Urothelium cell line (cell line): ENCODE measurements at places on chromosomes 6 and 20.
A peak's percentile ranks its signal among the peaks of the same experiment; 100 is the strongest.

DNA sequence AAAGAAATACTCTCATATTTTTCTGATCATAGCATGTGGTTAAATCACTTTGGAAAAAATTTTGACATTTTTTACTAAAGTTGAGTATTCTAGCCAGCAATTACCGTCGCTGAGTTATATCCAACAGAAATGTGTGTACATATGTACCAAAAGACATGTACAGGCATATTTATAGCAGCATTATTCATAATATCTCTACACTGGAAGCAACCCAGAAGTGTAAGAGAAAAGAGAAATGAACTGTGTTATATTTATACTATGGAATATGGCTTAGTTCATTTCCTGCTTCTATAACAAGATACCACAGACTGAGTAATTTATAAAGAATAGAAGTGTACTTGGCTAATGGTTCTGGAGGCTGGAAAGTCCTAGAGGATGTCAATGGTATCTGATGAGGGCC, 474.0 kb upstream of the GJE1 start:
- no peak for DNase-seq

- peak; percentile 29 for DNase-seq
Measured at GRCh38 chr6:108518714-108519576, 41.8 kb upstream of the FOXO3 start.

- no peak for DNase-seq
Measured at GRCh38 chr6:140487586-140487985, 1113.1 kb upstream of the CITED2 start.

DNA sequence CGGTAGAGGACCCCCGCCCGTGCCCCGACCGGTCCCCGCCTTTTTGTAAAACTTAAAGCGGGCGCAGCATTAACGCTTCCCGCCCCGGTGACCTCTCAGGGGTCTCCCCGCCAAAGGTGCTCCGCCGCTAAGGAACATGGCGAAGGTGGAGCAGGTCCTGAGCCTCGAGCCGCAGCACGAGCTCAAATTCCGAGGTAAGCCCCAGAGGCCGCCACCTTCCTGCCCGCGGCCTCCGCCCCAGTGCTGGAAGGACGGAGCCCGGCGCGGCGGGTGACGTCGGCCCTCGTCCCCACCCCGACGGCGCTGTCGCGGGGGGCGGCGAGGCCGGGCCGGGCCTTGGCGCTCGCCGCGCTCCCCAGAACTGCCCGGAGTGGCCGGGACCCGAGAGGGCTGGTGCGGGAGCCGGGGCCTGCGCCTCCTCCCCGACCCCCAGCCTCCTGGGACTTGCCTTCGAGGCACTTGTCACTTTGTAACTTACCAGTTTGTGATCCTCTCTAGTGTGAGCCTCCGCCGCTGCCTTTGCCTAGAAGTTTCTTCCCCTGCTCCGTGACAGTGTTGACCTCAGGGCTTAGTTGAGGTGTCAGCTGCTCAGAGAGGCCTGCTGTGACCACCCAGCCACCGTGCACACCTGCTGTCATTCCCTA, 417 bp downstream of the VAPB start:
- peak; percentile 62 for DNase-seq

GRCh38 chr6:97443408-97444080, 160.5 kb upstream of the MMS22L start:
- DNase-seq: no peak

- no peak for DNase-seq
Measured at GRCh38 chr6:64459411-64459944, 823.9 kb downstream of the PHF3 start.

DNA sequence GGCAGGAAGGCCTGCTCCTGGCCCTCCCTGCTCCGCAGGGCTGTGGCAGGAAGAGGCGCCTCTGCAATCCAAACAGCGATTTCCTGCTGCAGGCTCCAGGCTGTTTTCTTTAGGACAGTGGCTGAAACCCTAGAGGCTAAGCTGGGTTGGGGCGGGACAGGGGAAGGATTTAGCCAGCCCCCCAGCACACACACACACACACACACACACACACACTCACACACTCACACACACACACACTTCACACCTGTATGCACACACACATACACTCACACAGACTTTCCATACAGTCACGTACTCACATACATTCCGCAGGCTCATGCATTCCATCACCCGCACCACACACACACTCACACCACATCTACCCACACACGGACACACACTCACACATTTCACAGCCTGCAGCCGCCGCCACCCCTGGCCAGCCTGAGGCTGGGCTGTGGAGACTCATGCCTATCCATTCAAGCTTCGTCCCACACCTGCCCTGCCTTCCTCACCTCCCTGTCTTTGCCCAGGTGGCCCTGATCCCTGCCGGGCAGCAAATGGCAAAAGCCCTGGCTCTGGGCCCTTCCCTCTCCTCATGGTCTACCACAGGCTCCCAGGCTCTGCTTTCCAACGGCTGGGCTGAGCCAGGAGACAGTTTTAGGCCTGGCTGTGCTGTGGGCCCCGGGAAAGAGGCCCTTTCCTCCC, 17.9 kb downstream of the MDFI start:
- DNase-seq: no peak

DNA sequence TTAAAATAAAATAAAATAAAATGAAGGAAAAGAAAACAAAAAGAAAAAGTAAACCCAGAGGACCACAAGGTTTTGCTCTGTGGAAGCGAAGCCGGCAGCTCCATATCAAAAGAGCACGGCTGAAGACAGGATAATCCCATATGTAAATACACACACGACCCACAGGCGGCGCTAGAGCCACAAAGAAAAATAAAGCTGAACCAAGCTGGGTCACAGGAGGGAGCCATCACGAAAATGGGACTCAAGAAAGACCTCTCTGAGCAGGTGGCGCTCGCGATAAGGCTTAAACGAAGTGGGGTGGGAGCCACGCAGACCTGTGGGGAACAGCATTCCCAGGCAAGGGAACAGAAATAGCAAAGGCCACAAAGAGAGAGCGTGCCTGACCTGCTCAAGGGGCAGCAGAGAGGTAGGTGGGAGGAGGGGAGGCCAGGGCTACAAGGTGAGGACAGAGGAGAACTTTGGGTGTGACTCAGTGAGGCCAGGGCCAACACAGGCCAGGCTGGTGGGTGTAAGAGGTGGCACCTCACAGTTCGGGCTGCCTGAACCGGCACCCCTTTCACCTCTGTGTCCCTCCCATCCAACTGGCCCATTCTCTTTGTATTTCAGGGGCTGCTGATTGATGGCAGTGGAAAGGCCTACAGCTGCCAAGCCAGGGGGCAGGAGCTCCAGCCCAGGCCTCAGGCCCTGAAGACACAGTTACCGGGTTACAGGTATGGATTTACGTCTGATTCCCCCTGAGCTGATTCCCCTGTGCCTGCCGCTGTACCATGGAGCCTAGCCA, 26.0 kb downstream of the PTGIS start:
- peak; percentile 87 for DNase-seq

DNA sequence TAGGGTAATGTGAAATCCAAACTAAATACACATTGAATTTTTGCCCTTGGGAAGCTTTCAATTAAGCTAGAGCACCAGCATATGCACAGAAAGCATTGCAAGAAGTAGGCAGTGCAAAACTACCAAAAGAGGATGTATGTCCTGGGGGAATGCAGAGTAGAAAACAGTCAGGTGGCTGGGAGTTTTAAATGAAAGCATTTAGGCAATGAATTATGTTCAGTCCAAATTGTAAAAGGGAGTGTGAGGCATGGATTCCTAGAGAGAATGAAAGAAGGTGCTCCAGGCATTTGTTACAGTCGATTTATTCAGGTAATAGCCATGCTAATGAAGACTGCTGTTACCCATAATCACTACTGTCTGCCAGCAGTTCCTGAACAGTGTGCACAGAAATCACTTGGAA, 604.1 kb upstream of the POU3F2 start:
- DNase-seq: no peak

- no peak for DNase-seq
Measured at GRCh38 chr20:62266851-62267250, 28.5 kb downstream of the OSBPL2 start.

DNA sequence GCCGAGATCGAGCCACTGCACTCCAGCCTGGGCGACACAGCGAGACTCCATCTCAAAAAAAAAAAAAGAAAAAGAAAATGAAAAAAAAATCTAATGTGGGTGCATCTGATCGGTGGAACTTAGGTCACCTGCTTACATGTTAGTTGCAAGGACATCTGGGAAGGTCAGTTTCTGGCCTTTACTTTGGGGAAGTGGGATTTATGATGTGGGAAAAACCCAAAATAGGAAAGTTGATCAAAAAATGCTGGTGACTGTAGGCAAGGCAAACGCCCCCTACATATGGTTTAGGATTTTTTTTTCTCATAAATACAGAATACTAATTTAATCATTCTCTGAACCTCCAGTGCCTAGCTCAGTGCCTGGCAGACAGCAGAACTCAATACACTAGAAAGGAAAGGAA, 69.2 kb upstream of the PIM1 start:
- DNase-seq: no peak

GRCh38 chr6:134016558-134016814, 35.9 kb downstream of the SLC2A12 start:
- no peak for DNase-seq

- no peak for DNase-seq
Measured at GRCh38 chr6:166241974-166242373, 66.2 kb downstream of the PRR18 start.

DNA sequence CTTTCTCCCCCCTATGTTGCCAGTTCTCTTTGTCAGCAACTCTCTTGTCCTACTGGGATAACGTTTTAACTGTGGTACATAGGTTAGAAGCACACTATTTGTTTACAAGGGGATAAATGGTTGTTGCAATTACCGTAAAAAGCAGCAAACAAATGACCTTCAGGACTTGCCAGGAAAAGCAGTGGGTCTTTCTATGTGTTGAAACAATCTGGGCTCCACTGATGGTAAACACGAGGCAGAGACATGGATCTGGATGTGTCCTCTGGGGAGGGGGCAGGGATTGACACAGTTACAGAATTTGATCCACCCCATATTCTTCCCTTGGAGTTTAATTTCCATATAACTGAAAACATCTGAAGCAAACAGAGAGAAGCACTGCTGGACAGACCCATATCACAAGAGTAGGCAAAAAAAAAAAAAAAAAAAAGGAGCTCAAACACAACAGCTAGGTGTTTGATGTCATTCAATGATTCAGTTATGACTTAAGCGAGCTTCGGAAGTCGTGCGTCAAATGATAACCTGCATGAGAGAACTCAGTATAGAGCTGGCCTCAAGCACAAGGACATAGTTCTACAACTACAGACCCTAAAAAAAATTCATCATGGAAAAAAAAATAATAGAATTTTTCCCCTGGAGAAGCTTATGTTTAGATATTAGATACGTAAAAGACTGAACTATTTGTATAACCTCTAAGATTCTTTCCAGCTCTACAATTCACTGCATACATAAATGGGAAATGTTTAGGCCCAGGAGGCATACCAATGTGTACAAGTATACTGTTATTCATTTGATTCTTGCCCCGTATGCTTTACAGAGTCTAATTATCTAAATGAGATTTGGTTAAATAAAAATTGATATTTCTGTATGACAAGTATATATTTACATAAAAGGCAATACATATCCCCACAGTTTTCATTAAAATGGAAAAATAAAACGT, 127.7 kb downstream of the ALDH8A1 start:
- DNase-seq: no peak

- no peak for DNase-seq
Measured at GRCh38 chr20:45495501-45495941, 19.9 kb downstream of the SPINT3 start.

DNA sequence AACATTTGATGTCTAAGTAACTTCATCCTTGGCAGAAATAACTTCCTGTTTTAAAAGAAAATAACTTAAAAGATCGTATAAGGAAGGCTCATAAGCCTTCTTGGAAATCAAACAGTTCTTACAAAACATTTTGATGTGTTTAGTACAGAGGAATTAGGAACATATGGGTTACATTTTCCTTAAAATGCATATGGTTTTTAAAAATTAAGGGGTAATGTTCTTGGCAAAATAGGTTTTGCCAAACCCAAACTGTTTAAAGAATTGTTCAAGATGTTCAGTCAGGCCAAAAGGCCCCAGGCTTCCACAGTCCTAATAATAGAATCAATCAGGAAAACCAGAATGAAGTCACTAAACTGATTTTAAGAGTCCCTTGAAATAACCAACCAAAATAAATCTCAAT, 142.7 kb upstream of the SLC35B3 start:
- DNase-seq: no peak

- no peak for DNase-seq
Measured at GRCh38 chr20:52422574-52423336, 231.2 kb upstream of the ZFP64 start.

GRCh38 chr6:137339929-137340559, 120.9 kb upstream of the IFNGR1 start:
- DNase-seq: no peak

DNA sequence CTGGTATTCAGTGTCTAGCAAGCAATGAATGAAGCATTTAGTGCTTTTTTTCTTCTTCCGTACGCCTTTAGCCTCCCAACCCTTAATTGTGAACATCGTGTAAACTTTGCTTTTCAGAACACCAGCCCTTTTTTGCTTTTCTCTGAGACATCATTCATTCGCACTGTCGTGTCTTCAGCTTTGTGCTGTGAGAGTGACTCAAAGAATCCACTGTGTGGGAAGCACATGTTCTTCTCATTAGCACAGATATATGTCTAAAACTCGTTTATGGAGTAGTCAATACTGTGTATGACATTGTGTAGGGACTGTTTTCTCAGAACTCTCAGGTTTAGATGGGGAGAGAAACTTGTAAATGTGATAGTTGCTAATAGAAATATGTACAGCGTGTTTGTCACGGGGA, 279.1 kb downstream of the FARS2 start:
- DNase-seq: no peak

GRCh38 chr20:20658871-20659431, 53.5 kb downstream of the RALGAPA2 start:
- no peak for DNase-seq

DNA sequence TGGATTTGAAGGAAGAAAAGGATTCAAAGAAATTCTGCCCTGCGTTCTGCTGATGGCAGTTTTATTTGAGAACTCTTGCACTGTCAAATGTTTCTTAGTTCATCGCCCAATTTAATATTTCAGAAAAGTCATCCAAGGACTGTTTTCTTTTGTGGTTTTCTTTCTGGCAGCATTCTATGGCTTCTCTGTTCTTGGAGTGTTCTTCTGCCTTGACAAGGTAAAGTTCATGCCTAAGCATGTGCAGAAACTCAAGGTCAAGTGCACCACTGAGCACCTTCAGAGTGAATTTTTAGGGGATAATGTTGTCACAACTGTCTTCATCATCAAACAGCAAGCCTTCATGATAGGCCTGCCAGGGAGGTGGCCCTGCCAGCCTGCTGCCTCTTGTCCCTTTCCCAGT, 225.6 kb downstream of the PLCB1 start:
- no peak for DNase-seq

DNA sequence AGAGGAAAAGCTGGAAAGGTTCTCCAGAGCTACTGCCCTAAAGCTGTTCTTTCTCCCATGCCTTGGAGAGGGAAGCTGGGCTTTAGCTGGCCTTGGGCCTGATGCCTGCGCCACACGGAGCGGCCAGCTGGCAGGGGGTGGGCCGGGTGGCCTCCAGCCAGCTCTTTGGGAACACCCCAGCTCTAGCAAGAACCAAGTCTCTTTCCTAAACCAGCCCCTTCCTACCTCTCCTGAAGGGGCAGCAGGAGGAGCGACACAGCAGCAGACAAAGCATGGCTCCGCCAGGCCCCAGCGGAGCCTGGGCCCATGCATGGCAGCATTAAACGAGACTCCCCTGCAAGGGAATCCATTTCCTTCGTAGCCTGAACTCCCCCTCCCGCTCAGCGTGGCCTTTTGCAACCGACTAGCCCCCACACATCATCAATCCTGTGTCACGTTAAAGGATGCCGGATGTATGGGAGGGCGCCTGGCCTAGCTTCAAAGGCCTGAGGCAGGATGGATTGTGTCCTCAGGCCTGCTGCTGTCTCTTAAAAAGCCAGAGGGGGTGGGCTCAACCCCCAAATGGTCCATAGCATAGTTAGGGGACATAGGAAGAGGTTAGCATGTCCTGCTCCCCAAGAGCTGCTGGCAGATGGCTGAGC, 14.0 kb downstream of the MRPS18A start:
- DNase-seq: no peak

GRCh38 chr6:44202332-44202971, 14.3 kb upstream of the MYMX start:
- no peak for DNase-seq
